ENCODE measurements at places on chromosomes 6 and 20. TPM values are rescaled to one million over a fixed set of nuclear protein-coding genes. Genes with fewer than 3 reads are reported as not detected.

- no peak for DNase-seq
Measured at GRCh38 chr6:135853227-135853626, 1.7 kb downstream of the PDE7B start.

DNA sequence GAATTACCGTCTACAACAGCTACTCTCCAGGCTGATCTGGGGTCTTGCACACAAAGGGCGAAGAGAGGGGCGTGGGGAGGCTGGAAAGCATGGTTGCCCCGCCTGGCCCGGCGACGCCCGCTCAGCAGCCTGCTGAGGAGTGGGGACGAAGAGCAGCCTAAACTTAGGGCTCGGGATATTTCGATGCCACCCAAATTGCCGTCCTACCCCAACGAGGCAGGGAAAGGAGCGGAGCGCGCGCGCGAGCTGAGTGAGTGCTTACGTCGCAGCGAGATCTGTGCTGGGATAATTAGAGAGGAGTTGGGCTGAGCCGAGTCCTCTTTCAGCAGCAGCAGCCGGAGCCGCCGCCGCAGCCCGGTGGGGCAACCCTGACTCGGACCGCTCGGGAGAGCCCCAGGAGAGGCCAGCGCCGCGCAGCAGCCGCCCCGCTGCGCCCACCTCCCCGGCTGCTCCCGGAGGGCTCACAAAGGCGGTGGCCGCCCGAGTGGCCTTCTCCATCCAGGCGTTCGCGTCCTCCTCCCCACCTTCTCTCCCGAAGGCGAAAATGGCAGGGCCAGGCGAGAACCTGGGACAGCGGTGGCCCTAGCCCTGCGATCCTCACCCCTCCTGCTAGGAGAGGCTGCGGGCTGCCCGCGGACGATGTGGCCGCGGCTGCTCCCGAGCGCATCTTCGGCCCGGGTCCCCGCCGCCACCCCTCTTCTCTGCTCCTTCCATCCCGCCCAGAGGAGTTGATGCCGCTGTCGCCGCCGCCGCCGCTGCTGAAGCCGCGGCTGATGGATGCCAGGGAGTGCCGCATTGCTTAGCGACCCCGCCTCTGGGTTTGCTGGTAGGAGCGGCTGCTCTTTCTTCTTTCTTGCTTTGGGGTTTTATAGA lies at the start of gene CLVS2:
Gene CLVS2 (plus strand): TSS at position 315 of the 873 bp plus-strand sequence. CDS start 1,543 bp downstream, outside the sequence.
- peak; percentile 89 for DNase-seq

GRCh38 chr6:111427341-111428116 lies 55.5 kb downstream of the REV3L start:
- DNase-seq: no peak

DNA sequence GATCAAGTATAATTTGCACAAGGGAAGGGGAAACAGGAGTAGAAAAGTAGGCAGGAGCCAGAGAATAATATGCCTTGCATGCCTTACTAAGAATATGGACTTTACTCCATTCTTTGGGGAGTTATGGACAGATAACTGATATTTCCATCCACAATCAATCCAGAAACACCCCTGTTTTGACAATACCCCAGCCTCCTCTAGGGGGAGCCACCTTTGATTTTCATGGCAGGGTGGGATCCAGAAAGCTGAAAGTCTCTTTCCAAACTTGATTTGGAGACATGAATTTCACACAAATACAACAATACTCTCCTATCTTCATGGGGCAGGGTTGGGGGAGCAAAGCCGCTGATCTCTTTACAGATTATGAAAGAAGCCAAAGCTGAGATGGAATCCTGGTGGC lies 404.1 kb downstream of the FOXA2 start:
- peak; percentile 58 for DNase-seq

- no peak for DNase-seq
Measured at GRCh38 chr6:134921721-134922261, 28.1 kb downstream of the ALDH8A1 start.

DNA sequence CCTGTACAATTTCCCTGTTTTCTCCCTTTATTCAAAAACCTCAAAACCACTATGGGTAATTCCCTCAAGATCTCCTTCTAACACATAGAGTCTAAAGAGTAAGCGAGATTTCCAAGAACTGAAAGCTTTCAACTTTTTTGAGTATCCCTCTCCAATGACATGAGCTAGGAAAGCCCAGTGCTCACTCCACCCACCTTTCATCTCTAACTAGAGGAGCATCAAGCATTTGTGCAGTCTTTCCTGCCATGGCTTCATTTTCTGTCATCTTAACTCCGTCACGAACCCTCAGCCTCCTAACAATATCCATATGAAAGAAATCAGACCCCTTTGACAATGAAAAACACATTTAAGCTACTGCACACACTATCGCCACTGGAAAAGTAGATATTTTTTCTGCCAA lies 91.9 kb upstream of the SUPT3H start:
- DNase-seq: no peak

DNA sequence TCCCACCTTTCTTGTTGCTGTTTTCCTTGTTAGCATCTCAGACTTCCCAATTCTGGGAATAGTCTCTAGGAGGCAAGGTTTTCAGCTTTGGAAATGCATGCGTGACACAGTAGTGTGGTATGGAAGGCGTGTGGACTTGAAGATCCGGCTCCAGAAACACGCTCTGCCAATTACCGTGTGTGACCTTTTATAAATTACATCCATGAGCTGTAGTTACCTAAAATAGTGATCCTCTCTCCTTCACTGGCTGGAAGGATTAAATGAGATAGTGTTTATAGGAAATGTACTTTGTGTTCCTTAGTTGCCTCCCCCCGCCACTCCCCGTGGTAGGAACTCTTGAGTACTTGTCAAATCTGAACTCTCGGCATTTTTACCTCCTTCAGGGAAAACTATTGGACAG lies 13.0 kb downstream of the E2F3 start:
- DNase-seq: no peak

GRCh38 chr6:62236784-62237183 lies 49.2 kb downstream of the KHDRBS2 start:
- DNase-seq: no peak

DNA sequence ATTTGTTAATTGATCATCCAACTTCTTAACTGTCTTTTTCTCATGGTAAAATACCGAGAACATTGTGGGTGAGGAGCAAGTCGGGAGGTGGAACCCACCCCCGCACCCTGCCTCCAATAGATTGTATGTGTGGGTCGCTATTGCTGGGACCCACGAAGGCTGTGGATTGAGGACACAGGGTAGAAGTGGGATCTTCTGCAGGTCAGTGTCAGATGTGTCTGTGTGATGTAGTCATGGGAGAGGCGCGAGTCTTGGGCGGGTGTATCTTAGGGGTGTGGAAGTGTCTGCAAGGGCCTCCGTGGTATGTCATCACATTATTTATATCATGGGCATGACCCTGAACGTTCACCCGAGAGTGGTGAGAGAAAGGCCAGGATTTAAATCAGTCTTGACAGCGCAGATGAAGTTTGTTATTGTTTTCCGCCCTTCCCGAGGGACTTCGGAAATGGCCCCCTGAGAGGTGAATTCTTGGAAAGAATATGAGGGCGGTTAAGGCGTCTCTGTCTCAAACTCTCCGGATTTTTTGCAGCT lies 472 bp upstream of the PAQR8 start:
- peak; percentile 10 for DNase-seq

DNA sequence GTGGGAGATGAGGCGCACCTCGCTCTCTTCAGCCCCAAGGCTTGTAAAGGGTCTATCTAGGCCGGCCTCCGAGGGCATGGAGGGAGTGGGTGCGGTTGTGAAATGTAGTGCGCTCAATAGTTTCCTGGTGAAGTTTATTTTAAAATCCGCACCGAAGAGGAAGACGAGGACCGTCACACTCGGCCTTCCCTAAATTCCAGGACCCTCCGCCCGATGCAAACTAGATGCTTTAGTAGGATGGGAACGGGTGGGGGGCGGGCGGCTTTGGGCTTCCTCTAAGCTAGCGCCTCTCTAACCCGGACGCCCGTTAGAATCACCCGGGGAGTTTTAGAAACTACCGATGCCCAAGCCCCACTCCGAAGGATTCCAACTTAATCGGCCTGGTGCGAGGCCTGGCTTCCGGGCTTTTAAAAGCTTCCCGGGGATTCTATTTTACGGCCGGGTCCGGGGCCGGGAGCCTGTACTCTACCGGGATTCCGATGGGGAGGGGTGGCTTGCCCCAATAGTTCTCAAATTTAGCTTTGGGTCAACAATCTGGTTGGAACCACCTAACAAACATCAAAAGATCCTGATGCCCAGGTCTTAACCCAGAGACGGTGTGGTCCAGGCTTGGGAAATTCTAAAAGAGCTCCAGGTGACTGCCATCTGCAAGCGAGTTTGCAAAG lies 548 bp upstream of the BCAS4 start:
- DNase-seq: peak; percentile 79

DNA sequence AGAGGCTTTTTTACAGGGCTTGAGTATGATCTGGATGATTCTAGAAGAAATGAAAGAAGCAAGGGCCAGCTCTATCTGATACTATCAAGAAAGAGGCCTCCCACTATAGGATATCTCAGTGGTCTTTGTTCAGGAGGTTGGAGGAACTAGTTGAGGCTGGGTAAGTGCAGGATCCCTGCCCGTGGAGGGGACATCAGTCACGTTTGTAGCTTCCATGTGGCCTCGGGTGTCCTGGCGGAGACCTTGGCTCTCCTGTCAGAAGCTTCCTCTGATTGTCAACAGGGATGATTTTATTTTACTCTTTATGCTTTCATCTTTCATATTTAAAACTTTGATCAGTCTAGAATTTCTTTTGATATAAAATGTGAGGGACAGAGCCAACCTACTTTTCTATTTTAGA lies 86.6 kb downstream of the PHACTR3 start:
- no peak for DNase-seq

DNA sequence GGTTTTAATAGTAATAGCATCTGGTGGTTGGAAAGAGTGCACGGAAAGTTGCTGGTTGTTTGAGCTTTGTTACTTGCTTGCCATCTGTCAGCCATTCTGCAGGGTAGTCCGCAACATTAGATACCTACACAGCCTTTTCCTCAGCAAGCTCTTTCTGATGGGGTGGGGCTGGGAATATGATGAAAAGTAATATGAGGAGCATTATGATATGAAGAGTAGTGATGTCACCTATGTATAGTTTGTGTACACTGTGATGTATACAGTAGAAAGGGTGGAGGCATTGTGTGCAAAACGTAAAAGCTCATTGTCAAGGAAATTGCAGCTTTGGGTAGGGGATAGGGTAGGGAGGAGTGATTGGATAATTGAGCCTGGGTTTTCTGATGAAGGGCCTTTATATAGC lies 16.1 kb downstream of the SCAF8 start:
- no peak for DNase-seq

DNA sequence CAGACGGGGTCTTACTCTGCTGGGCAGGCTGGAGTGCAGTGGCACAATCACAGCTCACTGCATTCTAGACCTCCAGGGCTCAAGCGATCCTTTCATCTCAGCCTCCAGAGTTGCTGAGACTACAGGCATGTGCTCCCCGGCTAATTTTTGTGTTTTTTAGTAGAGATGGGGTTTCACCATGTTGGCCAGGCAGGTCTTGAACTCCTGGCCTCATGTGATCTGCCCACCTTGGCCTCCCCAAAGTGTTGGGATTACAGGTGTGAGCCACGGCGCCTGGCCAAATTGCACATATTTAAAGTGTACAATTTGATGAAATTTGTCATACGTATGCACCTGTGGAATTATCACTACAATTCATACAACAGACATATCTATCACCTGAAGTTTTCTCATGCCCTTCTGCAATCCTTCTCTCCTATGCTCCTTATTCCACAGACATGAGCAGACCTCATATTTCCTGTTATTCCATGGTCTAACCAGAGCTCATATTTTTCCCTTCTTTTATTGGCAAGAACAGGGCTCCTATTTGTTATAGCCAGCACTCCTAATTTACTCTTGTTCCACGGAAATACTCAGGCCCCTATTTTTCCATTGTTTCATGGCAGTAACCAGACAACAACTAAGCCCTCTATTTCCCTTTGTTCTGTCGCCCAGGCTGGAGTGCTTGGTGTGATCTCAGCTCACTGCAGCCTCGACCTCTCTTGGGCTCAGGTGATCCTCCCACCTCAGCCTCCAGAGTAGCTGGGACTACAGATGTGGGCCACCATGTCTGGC lies 2.2 kb upstream of the CSTL1 start:
- no peak for DNase-seq

- no peak for DNase-seq
Measured at GRCh38 chr20:4011226-4011975, 4.0 kb downstream of the RNF24 start.

GRCh38 chr6:137136065-137136464 lies 37.4 kb downstream of the IL22RA2 start:
- DNase-seq: no peak

GRCh38 chr20:12072221-12072953 lies 154.7 kb downstream of the BTBD3 start:
- DNase-seq: no peak

DNA sequence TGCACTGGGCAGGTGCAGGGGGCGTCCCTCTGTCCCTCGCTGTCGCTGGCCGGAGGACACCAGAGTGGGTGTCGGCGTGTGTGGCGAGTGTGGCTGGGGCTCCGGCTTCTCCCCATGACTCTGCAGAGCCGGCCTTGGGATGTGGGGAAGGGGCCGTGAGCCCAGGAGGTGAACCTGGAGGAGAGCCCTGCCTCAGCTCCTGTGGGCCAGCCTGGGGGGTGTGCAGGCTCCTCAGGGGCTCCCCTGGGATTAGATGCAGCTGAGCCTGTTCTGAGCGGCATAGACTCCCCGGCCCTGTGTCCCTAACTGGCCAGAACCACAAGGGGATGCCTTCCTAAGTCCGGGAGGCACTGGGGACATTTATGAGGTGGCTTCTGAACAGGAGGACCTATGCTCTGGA lies 73.2 kb upstream of the GATA5 start:
- no peak for DNase-seq

- DNase-seq: peak; percentile 63
Measured at GRCh38 chr6:28553986-28554881, 28.6 kb downstream of the GPX5 start.

DNA sequence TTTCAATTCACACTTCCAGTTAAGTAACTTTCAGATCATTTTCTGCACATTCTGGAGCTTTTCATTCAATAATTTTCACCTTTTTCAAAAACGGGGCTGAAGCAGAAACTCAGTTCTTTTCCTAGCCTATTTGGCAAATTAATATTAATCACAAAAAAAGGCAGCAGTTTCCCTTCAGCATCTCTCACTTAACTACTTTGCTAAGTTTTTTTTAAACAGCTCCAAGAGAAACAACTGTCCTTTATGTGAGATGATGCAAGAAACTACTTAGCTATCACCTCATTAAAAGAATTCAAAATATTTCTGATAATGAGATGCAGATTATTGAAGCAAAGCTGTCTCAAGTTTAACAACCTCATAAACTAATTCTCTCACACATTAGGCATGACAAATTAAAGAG lies 11.8 kb downstream of the CASS4 start:
- no peak for DNase-seq

DNA sequence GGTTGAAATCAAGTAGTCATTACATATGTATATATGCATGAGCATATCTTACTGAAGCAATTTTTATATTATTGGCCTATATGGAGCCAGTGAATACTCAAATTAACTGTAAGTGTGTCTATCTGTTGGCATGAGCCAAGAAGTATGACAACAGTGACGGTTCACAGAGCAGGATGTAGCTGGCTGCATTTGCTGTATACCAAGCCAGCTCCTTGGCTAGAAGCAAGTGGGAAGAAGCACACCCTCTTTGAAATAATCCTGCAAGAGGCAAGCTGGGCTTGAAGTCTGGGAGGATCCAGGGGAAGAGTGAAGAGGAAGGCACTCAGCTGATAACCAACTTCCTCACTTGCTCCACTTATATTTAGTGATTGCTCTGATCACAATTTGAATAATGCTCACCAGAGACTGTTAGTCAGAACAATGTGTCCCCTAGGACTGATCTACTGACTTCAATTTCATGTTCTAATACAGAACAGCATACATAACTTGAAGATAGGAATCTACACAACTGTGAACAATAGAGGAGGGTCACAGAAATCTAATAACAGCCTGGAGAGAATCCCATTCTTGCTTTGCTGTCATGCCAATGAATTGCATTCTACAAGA lies 497.3 kb downstream of the PRKN start:
- DNase-seq: no peak

KCNK16 gene
- not detected for total RNA-seq

LY6G5C gene
- total RNA-seq: not detected

MAS1 gene
- total RNA-seq: 0.03 TPM
